ENCODE measurements at places on chromosomes 11 and 22.

DNA sequence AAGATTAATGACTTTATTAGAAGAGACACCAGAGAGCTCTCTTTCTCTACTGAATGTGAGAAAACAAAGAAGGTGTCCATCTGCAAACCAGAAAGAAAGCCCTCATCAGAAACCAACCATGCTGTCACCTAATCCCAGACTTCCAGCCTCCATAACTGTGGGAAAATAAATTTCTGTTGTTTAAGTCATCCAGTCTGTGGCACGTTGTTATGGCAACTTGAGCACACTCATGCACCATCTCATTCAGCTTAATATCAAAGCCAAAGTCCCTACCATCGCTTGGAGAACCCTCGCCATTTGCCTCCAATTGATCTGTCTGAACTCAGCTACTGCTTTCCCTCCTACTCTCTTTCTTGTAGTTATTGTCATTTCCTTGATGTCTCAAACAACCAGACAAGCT lies 766.1 kb upstream of the ARHGAP42 start:
- DNase-seq, result no peak

- no peak for DNase-seq
Measured at GRCh38 chr11:38332046-38332445, 1734.0 kb upstream of the RAG2 start.

- DNase-seq, result no peak
Measured at GRCh38 chr22:45185718-45186514, 22.2 kb downstream of the NUP50 start.

DNA sequence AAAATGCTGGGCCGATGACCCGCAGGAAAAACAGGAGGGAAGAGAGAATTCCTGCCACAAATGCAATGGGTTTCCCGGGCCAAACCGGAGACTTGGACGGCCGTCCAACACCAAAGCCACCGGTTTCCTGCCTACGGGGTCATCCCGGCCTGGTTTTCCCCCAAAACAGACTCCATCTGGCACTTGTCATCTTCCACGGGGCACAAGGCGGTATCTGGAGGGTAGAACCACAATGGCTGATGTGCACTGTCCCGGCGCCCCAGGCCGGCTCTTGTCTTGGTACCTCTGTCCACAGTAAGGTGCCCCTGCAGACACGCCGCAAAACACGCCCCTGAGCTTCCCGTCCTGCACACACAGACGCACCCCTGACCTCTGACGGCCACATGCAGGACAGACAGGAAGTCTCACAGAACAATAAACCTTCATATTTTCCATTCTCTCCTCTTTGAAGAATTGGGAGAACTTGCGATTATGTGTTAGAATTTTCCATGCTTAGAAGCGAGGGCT lies 20.1 kb downstream of the CELSR1 start:
- DNase-seq, result no peak

DNA sequence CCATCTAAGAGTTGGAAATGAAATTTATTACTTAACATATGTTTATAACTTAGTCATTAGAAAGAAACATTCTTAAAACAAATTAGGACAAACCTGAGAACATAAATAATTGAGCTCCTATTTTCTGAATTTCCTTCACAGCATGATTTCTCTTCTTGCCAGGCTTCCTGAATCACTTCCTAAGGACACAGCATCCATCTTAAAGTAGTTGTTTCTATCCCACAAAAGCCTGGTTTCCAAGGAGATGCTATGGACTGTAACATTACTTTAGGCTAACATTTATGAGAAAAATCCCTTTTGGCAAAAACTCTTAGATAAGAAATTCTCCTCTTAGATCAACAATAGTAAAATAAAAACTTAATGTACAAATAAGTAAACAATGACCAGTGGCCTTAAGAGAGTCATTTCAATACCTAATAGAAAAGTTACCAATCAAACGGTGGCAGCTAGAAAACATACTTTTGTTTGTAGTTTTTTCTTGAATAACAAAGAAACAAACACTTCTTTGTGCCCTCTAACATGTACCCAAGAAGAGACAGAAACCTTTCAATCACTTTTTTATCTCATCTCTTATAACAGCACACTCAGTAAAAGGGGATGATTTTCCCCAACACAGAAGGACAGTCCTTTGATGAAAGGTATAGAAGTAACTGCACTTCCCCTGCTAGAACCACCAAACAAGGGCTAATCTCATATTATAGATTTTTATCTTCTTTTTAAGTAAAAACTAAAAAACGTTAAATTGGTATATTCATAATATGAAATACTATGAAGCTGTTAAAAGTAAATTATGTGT lies 74.5 kb downstream of the TTC28 start:
- no peak for DNase-seq

GRCh38 chr11:4455419-4455818 lies 6.3 kb downstream of the OR52K2 start:
- no peak for DNase-seq

- DNase-seq, result no peak
Measured at GRCh38 chr22:29635734-29636357, 32.4 kb downstream of the NF2 start.

DNA sequence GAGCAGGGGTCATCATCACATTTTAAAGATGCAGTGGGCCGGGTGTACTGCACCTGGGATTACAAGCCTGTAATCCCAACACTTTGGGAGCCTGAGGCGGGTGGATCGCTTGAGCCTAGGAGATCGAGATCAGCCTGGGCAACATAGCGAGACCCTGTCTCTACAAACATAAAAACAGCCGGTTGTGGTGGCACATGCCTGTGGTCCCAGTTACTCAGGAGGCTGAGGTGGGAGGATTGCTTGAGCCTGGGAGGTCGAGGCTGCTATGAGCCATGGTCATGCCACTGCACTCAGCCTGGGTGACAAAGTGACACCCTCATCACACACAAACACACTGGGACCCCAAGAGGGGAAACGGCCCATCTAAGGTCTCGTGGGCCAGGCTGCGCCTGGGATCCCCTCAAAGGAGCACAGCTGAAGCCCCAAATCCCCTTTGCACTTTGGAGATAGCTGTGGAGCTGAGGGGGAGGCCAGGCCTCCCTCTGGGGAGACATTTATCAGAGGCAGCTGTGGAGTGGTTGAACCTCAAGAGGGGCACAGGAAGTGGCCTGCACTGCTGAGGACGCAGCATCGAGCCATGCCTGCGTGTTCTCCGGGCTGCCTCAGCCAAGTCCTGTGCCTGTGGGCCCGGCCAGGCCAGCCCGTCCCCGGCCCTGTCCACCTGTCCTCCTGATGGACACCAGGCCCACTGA lies 27.5 kb downstream of the OSBPL5 start:
- no peak for DNase-seq

Data from GM04503 (cell line).